Stimulated activated CD4-positive, alpha-beta T cell treated with anti-CD3 and anti-CD28 coated beads, Interleukin-2, amount 100 ng/mL, for 4 hours (primary cell): ENCODE measurements at places on chromosomes 12 and 14.

GRCh38 chr12:28065374-28065773, 92.8 kb upstream of the PTHLH start:
- DNase-seq = no peak

- DNase-seq = no peak
These were observed 720 bp upstream of the FGF6 start for GRCh38 chr12:4446335-4446734.

DNA sequence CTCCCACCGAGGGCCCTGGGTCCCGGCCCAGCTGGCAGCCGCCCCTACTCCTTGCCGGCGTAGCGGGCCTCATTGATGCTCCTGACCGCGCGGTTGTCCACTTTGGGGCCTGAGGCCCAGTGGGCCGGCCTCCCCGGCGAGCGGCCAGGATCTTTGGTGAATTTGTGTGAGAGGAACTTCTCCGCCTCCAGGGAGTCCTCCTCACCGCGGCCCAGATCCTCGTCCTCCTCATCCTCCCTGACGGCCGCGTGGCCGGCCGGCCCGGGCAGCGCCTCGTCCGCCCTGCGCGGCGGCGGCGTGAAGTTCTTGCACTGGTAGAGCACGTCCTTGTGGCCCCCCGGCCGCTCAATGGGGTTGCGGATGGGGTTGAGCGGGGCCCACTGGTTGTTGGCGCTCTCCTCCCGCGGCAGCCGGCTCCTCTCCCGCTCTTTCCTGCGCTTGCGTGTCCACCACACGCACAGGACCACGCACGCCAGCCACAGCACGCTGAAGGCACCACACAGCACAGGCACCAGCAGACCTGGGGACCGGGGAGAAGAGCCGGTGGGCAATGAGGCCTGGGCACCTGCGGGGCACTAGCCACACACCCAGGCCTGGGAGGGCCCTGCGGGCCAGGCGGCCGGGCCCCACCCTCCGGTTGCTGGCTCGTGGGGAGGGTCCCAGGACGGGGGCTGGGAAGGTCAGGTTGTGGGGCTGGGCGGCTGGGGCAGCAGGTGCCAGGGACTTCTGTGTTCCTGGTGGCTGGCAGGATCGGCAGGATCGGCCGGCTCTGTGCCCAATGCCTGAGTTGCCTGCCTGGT, 25.7 kb downstream of the JAG2 start:
- no peak for DNase-seq

GRCh38 chr12:107360482-107360881, 267.1 kb upstream of the CRY1 start:
- no peak for DNase-seq

DNA sequence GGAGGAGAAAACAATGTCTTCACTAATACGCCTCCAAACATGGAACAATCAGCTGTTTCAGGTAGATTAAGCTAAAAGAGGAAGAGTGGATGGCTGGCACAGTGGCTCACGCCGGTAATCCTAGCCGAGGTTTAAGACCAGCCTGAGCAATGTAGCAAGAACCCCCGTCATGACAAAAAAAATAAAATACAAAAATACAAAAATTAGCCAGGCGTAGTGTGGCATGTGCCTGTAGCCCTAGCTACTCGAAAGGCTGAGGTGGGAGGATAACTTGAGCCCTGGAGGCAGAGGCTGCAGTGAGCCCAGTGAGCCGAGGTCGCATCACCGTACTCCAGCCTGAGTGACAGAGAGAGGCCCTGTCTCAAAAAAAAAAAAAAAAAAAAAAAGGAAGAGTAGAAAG, 1.2 kb upstream of the MED13L start:
- DNase-seq = no peak
